ENCODE measurements at places on chromosomes 1 and 21. TPM values are rescaled to one million over a fixed set of nuclear protein-coding genes. Genes with fewer than 3 reads are reported as not detected.
A peak's percentile ranks its signal among the peaks of the same experiment; 100 is the strongest.

DNA sequence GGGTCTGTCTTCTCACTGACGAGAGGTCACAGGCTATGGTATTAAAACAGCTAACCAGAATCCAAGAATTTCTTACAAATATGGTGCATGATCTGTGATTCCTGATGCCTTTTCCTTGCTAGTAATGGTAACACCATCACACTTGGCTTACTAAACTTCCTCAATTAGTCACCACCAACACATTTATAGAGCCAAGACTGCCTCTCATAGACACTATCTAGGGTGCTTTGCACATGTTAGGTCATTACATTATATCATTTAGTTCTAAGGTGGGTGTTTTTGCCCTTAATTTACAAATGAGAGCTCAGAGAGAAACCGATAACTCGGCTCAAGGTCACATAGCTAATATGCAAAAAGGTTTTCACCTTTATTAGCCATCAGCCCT, 8.7 kb downstream of the KIF21B start:
- H3K4me1 ChIP-seq: peaks cover 96% of the 10 kb centered on the region
- peaks cover 71% of the 10 kb centered on the region for H3K36me3 ChIP-seq
- no peak for DNase-seq
- H3K4me3 ChIP-seq: peak overlapping the region; percentile 27
- peak overlapping the region; percentile 99 for H3K27ac ChIP-seq

DNA sequence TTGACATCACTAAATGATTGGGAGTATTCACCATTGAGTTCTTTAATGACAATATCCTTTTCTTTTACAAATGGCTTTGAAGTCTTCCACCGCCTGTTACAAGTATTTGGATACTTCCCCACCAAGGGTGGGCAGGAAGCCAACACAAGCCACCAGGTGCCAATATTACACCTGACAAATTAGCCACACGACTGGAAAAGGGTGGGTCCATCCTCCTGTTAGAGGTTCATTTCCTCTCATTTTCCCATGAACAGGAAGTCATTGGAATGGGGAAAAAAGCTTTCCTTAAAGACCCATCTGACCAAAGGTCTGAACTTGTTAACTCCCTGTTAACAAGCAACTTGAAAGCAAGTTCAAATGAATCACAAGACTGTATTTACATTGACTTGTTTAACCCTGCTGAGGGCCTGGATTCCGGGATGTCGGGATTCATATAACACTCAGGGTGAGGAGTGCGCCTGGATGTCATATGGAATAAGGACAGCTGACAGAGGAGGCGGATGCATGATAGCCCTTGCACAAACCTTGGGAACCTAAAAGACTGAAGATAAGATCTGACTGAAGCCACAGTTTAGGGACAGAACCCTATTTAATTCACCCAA, 40.5 kb upstream of the PROX1 start:
- H3K36me3 ChIP-seq: no peaks in the 10 kb centered on the region
- H3K4me3 ChIP-seq: no peak overlapping the region
- H3K27ac ChIP-seq: no peak overlapping the region
- no peaks in the 10 kb centered on the region for H3K27me3 ChIP-seq

Gene DLGAP3
- total RNA-seq: 0.55 TPM

- DNase-seq: no peak
- peaks cover 1% of the 10 kb centered on the region for H3K27me3 ChIP-seq
- no peak overlapping the region for H3K4me3 ChIP-seq
Measured at GRCh38 chr1:87451229-87451920, 122.7 kb downstream of the LMO4 start.

DNA sequence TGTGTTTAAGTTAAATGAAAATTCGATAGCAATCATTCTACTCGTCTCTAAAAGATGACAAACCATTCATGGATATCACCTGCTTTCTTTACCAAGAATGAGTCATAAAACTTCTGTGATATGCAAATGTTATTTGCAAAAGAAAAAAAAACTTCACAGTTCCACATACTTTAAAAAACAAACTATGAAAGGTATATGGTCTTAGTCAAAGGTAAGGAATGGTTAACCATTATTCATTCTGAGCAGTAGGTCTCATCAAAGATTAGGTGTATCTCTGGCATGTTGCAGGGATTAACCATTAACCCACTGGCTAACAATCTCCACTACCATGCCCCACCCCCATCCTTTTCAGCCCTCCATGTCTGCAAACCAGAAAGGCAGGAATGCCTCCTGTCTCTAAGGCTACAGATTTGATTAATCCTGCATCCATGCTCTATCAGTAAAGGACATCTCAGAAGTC, 44.4 kb downstream of the PTPN14 start:
- no peak for DNase-seq
- peaks cover 3% of the 10 kb centered on the region for H3K4me1 ChIP-seq
- H3K36me3 ChIP-seq: no peaks in the 10 kb centered on the region
- peaks cover 29% of the 10 kb centered on the region for H3K27me3 ChIP-seq
- H3K27ac ChIP-seq: no peak overlapping the region

GRCh38 chr1:156655151-156655903, 13.4 kb downstream of the BCAN start:
- DNase-seq: no peak
- no peak overlapping the region for H3K4me3 ChIP-seq
- peaks cover 2% of the 10 kb centered on the region for H3K36me3 ChIP-seq
- peaks cover 39% of the 10 kb centered on the region for H3K4me1 ChIP-seq
- H3K27me3 ChIP-seq: peaks cover 59% of the 10 kb centered on the region

Gene CRNN
- not detected for total RNA-seq

All from activated CD4-positive, alpha-beta memory T cell treated with anti-CD3 and anti-CD28 coated beads, Interleukin-2, amount 10 ng/mL, durations not matched to agents 7 days and 5 days (primary cell).